T-helper 17 cell (primary cell): ENCODE measurements at places on chromosomes 2 and 18.

GRCh38 chr2:134411279-134411827, 157.5 kb downstream of the MGAT5 start:
- no peak for DNase-seq

DNA sequence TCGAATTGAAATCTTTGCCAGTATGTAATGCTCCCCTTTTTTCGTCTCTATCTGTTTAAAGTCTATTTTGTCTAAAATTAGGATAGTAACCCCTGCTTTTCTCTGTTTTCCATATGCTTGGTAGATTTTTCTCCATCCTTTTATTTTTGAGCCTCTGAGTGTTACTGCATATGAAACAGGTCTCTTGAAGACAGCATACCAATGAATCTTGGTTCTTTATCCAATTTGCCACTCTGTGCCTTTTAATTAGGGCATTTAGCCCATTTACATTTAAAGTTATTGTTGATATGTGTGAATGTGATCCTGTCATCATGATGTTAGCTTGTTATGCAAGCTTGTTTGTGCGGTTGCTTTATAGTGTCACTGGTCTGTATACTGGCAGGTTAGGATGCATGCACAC, 490.8 kb upstream of the VWC2L start:
- DNase-seq: no peak

GRCh38 chr2:219638948-219639755, 11.7 kb downstream of the SLC4A3 start:
- DNase-seq: no peak

- DNase-seq: no peak
Measured at GRCh38 chr18:29377346-29377745, 1200.4 kb upstream of the CDH2 start.

DNA sequence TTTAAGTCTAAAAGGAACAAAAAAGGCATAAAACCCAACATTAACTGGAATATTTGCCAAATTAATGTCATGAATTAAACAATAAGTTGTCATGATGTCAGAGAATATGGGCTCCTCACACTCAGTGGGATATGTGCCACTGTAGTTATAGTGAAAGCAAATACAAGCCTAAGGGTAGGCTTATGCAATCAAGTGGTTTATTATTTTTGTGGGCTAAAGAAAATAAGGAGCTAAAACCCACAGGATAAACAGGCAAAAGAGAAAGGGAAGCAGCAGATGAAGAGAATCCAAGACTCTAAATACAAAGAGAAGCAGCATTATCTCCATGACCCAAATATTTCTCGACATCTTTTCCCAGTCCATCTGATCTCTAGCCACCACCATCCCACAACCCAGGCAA, 17.5 kb downstream of the YWHAQ start:
- no peak for DNase-seq

DNA sequence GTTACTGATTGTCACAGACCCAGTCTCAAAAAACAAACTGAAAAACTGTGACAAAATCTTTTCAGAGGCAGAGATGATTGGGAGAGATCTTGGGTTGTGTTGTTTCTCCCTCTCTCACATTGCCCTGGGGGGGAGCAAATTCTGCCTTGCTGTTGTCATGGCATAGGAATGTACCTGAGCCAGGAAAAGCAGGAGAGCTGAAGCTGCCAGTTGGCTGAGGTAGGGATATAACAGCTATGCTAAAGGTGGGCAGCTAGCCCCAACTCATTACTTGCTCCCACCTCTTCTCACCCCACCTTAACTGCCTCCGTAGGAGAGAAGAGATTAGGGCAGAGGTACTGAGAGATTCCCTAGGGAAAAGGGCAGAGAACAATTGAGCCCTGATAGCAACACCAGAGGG, 299.3 kb downstream of the OSR1 start:
- no peak for DNase-seq
